ENCODE measurements at places on chromosomes 1 and 21. TPM values are rescaled to one million over a fixed set of nuclear protein-coding genes. Genes with fewer than 3 reads are reported as not detected.

HSD11B1 gene
- not detected for total RNA-seq

GIPC2 gene
- 1.6 TPM for total RNA-seq

APCS gene
- 0.64 TPM for total RNA-seq

ASPM gene
- total RNA-seq: 40.5 TPM

POGK gene
- total RNA-seq: 36.7 TPM

S100A7A gene
- not detected for total RNA-seq

TPTE gene
- not detected for total RNA-seq

DNA sequence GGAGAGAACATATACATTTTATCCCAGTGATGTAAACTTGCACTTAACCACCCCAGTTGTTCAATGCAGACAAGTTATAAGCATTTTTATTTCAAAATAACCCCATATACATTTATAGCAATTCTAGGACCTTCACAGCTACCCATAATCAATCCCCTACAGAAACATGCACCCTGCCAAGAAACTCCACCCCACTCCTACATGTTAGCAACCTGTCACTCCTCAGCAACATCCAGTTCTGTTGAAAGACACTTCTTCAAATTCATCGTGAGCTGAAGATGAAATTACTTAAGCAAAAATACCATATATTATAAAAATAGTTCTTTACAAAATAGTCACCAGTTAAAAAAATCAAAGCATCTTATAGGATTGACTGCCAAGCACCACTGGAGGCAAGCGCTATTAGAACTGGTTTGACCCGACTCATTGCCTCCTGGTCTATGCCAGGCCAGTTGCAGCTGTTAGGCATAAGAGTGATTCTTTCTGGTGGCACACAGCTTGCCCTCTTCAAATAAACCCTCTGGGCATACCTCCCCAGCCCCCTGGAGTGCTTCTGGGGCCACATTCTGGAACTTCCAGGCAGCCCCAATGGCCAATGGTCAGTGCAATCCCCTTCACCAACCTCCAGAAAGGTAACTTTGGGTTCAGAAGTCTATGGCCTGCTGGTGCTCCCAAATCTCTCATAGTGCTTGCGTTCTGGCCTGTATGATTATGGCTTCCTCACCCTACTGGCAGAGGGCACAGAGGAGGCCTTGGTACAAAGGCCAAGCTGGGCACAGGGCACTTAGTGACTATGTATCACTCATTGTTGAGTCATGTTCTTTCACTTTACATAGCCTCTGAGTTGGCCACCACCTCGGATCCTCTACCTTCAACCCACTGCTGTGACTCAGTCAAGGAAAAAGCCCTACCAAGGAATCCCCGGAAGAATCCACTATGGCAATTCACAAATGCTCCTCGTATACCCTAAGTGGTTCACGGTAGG lies 72.2 kb upstream of the RALGPS2 start:
- no peak for DNase-seq

DNA sequence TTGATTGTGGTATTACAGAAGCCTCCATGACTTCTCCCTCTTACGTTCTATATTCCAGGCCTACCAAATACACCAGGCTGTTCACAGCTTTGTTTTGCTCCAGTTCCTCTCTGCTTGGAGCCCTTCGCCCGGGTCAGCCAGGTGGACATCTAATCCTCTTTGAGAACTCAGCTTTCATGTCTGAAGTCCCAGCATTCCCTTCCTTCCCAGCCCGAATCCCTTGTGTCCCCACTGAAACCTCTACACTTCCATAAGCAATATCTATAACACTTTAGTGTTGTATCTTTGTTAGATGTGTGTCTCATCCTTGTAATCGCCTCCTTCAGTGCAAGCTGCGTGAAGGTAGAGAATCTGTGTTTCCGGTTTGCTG lies 1.9 kb downstream of the RNF11 start:
- DNase-seq: no peak

- DNase-seq: no peak
Observed at GRCh38 chr1:153956997-153957715, 1.3 kb downstream of the CRTC2 start.

DNA sequence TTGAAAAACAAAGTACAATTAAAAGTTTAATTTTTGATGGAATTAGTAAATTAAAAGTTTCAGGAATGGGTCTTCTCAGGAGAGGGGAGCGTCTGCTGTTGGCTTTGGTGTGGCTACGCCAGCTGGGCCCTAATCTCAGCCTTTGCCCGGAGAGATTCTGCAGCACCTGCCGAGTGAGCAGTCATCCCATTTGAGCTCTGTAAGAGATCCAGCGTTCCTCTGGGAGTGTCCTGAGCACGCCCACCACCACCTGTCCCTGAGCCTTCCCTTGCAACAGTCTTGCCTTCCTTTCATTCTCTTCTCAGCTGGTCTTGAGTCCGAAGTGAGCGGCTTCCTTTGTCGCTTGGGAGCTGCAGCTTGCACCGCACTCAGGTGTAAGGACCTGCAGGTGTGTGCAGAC lies 263.1 kb downstream of the CAMTA1 start:
- DNase-seq: no peak

- DNase-seq: peak; percentile 86
Observed at GRCh38 chr1:15246960-15247614, at the start of gene FHAD1. Gene FHAD1 (plus strand): TSS chr1:15247223. CDS start chr1:15251785, 4,562 bp downstream.

GRCh38 chr1:164823486-164824279 lies 264.7 kb downstream of the PBX1 start:
- DNase-seq: no peak

- DNase-seq: no peak
Observed at GRCh38 chr1:18077657-18078215, 29.9 kb upstream of the IGSF21 start.

DNA sequence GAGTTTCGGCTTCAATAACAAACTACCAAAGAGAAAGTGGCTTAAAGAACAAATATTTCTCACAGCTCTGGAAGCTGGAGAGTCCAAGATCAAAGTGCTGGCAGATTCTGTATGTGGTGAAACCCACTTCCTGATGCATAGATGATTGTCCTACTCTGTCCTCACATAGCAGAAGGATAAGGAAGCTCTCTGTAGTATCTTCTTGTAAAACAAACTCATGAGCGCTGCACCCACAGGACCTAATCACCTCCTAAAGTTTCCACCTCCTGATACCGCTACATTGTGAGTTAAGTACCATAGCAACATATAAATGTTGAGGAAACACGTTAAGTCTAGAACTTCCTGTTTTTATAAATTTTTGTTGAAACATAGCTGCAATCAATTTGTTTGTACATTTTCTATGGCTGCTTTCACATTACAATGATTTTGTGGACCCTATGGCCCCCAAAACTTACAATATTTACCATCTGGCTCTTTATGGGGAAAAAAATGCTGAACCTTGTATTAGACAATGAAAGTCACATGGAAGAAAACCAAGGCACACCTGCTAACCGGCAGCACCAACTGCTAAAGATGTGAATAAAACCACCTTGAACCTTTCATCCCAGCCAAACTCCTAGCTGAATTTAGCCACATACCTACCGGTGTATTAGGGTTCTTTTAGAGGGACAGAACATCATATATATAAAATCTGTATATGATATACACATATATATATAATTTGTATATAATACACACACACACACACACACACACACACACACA lies 1423.4 kb downstream of the NCAM2 start:
- DNase-seq: no peak

DNA sequence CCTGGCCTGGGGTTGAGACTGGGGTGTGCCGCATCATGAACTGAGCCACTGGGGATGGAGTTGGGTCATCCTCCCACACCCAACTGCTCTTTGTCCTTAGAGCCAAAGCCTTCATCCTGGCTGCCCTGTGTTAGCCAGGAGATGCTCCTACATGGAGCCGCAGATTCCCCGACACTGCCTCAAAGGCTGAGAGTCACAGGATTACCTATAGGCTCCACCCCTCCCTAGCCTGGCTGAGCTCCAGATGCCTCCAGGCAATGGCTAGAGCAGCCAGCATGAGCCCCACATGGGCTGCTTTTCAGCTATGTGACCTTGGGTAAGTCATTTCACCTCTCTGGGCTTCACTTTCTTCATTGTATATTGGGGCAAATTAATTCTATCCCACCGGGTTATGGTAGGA lies 119.9 kb upstream of the POU3F1 start:
- no peak for DNase-seq

DNA sequence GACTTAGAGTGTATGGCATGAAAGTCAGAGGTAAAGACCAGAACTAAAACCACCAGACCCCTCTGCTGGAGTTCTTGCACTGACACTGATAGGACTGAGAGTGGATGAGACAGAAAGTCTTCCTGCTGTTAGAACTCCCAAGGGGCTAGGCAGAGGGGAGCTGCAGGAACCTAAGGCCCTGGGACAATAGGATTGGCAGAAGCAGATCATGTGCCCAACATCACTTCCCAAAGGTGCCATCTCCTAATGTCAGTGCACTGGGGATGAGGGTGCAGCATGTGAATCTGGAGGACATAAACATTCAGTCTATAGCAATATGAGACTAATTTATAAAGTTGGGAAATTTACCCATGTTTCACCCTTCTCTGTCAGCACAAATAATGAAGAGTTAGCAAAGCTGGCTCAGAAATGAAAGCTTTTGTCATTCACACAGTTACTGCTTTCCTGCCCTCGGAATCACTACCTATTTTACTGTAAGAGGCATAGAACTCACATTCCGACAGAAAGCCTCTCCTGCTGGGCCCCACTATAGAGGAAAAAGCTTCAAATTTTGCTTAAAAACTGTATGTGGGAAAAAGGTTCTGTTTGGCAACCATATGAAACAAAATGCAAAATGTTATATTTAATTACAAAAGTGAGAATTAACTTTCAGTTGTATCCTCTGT lies 49.9 kb upstream of the SSX2IP start:
- no peak for DNase-seq

GRCh38 chr1:117070124-117070523 lies 10.0 kb downstream of the TTF2 start:
- no peak for DNase-seq

GRCh38 chr1:61447106-61447967 lies 277.6 kb downstream of the TM2D1 start:
- no peak for DNase-seq

GRCh38 chr1:117562581-117563491 lies 43.0 kb upstream of the TENT5C start:
- DNase-seq: no peak

- no peak for DNase-seq
Observed at GRCh38 chr1:161069731-161070270, at the start of gene ARHGAP30. Gene ARHGAP30 (minus strand): TSS chr1:161069891. CDS start chr1:161069624, 267 bp downstream.

GRCh38 chr1:188056011-188056410 lies 1227.3 kb downstream of the PLA2G4A start:
- DNase-seq: no peak
